ENCODE measurements at places on chromosomes 3 and 15.

DNA sequence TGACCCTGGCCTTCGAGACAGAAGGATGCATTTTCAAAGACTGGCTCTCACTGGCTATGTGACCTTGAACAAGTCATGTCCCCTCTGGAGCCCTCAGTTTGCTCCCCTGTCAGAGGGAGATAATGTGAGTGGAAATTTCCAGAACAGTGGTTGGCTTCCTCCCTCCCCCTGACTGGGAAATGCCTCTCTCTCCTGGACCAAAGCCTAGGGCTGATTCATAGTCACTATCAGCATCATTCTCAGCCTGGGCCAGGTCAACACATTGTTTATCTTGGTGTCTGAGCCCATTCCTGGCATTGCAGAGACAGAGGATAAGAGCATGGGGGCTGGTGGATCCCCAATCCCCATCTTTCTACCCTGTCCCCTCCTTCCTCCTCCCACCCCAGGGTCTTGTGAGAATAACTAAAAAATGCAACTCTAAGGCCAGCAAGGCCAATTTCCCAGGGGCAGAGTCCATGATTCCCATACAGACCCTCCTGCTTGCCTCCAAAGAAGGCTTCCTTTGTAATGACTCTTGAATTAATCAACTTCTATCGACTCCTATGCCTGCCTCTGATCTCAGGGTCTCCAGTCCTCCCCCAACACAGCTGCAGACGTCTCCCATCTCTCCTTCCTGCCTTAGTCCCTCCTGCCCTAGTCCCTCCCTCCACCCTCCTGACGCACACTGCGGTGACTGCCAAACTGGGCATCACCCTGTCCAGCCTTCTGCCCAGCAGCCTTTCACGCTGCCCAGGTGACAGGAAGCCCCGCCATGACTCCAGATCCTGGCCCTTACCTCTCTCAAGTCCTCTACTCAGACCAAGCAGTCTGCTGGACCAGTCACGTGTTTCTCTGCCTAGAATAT lies 35.4 kb upstream of the CORO2B start:
- no peak for DNase-seq

GRCh38 chr3:23944007-23944783 lies 891 bp upstream of the NR1D2 start:
- DNase-seq = no peak

DNA sequence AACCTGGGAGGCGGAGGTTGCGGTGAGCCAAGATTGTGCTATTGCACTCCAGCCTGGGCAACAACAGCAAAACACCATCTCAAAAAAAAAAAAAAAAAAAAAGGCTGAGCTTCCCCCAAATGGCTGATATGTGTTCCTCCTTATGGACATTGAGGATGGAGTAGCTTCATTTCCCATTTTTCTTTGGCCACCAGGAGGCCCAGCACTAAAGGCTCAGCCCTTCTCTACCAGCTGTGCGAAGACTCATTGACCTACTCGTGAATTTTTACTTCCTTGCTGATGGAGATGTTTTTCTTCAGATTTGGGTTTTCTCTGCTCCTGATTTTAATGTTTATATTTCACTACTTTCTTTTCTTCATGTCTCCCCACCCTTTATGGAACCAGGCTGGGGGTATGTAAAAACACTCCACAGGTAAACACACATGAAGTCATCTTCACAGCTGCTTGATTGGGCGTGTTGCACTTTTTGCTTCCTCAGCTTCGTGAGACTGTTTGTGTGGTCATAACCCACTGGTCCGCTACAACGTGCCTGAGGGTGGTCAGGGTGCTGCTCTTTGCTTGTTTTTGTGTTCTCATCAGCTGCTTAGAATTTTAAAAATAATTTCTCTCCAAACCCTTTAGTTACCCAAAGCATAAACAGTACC lies 13.5 kb downstream of the SEMA4B start:
- no peak for DNase-seq

DNA sequence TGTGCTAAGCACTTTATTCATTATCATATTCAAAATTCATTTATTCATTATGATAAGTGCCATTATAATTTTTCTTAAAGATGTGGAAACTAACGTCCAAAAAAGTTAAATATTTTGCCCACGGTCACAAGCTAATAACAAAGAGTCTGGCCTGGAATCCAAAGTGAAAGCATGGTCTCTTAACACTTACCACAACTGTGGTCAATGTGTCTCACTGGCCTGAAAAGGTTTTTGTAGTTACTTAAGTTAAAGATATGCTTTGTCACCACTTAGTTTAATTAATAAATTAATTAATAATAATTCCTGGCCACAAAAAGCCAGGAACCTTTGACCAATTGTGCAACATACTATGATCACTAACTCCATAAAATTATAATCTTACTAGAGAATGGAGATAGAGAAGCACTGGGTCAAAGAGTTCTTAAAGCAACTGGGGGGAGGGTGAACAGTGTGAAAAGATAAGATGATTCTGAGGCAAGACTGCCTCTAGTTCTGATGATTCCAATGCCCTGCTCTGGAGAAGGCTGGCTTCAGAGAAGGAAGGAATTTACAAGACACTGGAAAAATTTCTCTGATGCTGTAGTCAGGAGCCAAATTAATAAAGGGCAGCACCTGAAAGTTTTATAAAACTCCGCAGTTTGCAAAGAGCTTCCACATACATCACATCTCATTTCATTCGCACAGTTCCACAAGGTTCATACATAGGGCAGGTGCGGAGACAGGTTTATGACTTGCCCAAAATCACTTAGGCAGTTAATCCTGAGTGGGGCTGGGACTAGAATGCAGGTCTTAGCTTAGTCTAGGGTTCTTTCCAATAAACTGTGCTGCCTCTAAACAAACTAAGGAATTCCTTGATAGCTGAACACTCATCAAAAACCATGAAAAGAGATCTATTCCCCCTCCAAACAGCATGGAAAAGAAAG lies 32.5 kb downstream of the NPTN start:
- no peak for DNase-seq

DNA sequence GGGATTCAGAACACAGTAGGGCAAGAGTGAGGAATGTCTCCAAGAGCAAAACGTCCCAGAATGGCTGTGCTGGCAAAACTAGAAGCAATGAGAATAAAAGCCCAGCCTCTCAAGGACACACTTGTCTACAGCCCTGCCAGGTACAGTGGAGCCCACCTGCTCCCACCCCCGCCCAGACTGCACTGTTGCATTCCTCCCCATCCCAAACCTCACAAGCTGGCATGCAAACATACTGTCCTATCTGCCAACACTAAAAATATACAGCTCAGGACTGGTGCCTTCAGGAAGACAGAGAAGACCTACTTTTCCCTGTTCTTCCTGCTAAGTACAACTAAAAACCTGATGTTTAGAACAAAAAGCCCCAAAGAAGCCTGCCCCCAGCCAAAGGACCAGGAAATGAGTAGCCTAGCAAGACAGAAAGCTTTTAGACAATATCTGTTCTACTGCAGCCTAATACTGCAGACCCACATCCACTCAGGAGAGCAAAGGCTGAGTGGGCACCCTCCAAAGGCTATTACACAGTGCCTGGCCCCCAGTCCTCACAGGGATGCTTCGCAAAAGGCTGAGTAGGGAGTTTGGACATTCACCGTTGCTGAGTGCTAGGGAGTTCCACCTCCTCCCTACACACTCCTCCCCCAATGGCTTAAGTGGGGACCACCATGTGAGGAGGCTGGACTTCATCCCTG lies 13.5 kb downstream of the OCA2 start:
- no peak for DNase-seq
